ENCODE measurements at places on chromosomes 3 and 15. TPM values are rescaled to one million over a fixed set of nuclear protein-coding genes. Genes with fewer than 3 reads are reported as not detected.
A peak's percentile ranks its signal among the peaks of the same experiment; 100 is the strongest.

DNA sequence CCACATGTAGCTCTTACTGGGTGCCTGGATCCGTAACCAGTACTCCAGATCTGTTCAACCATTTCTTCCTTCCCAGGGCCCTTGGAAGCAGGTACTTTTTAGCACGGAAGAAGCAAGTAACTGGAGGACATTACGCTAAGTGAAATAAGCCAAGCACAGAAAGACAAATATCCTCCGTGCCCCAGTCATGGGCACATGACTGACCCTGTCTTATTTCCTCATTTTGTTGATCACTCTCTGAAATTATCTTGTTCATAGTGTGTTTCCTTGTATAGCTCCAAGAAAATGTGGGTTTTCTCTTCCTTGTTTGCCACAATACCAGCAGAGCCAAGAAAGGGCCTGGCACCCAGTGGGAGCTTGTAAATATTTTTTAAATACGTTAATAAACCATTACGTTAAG lies 32.2 kb upstream of the MTMR14 start:
- DNase-seq: no peak

DNA sequence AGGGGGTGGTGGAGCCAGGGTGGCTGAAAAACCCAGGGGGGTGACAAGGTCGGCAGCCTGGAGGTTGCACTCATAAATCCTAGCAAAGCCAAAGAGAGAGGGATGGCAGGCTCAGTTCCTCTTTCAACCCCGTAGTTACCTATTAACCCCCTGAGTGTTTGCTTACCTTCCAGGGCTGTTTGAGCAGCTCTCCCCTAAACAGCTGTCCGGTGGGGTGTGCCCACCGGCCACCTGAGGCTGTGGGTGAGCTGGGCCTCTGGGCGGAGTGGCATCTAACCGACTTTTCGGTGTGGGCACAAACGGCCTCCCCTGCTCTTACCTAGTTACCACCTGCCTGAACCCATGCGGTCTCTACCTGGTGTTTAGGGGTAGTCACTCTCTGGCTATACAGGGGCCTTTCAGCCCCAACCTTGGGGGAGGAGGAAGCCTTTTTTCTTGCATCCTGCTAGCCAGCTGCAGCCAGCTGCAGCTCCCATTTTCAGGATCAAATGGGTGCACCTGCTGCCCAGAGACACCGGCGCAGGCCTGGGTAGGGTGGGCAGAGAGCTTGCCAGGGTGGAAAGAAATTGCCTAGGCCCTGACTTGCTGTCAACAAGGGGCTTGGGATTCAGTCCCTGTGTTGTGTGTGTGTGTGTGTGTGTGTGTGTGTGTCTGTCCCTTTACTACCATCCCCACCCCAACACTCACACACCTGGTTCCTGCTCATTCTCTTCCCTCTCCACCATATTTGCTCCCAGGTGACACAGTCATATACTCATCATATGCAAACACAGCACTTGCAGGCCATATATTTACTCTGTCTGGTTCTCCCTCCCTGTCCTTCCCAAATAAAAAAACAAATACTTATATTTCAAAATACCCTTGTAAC lies 3.7 kb downstream of the DLL4 start:
- no peak for DNase-seq

DNA sequence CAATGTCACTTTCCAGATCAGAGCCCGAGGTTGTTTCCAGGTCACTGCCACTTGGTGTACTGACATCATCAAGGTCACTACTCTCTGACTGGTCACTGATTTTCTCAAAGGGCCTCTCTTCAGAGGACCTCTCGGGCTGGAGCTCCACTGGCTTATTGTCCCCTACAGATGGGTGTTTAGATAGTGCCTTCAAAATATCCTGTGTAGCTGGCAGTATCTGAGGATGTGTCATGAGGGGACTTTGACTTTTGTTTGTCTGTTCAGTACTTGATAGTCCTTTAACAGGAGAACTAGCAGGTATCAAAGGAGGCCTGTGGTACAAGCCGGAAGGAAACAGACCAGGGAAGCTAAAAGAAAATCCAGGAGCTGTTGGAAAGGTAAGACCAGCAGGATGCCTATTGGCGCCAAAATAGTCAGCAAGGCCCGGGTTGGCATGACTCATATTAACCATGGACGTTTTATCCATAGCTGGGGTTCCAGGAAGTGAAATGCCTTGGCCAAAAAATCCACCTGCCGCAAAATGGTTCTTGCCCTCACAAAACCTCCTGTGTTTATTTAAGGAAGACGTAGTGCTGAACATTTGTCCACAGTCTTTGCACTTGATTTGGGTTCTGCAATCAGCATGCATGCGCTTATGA lies 547.3 kb downstream of the MECOM start:
- no peak for DNase-seq

DNA sequence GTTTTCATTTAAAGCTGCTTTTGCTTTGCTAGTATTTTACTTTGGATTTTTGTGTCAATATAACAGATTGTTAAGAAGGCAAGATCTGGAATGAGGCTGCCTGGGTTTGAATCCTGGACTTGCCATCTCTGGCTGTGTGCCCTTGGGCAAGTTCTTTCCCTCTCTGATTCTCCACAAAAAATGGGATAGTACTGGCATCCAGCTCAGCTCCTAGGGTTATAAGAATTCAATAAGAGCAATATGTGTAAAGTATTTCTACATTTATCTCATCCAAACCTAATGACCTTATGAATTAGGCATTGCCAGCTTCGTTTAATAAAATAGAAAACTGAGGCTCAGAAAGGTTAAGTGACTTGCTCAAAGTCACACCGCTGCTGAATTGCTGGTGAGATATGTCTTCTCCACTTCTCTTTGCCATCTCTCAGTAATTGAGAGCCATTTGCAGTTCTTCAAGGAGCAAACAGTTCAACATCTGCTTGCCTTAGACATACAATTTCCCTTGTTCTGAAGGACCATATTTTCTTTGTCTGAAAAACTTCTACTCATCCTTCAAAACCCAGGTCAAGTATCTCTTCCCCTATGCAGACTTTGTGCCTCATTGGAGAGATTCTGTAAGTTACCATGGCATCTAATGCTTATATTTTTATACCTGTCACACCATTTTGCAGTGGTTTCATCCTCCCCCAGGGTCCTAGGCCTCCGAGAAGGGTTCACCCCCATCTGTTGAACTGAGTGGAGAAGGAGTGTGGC lies 80.8 kb upstream of the TLE3 start:
- DNase-seq: no peak

- DNase-seq: no peak
Observed at GRCh38 chr3:119690043-119690656, 12.7 kb upstream of the CFAP91 start.

DNA sequence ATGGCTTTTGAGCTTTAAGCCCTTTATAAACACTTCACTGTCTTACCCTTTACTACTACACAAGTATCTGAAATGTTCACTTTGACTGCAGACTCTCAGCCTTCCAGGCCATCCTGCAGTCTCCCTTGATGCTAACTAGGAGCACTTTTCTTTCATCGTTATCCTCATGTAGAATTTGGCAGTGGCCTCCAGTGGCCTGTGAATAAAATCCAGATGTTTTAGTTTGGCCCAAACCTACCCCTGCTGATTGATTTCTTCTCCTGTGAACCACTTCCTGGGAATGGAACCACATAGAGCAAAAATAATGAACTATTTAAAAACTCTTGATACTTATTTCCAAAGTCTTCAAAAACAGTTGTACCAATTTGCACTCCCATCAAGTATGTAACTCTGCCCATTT lies 271.9 kb downstream of the FEZF2 start:
- no peak for DNase-seq

DNA sequence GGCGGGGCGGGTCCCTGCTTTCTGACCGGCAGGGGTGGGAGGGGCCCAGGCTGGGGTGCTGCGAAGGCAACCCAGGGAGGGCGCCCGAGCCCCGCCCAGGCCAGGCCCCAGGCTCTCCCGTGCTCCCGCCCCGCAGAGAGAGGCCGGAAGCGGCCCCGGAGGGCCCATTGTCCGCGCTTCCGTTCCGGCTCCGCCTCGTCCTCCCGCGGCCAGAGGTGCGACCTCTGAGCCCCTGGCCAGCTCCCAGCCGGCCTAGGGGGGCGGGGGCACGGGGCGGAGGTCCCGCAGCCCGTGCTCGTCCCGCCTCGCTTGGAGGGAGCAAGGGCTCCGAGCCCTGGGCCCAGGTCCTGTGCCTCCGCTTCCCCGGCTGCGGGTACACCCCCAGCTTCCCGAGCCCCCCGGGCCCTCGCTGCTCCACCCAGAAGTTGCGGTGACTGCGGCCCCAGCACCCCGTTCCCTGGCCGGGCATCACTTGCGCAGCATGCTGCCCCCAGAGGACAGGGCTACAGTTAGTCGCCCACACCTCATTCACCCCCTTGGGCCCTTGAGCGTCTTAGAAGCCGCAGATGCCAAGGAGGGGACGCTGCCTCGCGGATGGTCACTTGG lies 20.4 kb upstream of the PLXND1 start:
- no peak for DNase-seq

GRCh38 chr3:167203062-167203461 lies 177.0 kb downstream of the ZBBX start:
- no peak for DNase-seq

- DNase-seq: no peak
Observed at GRCh38 chr3:122825460-122825859, 30.6 kb downstream of the SLC49A4 start.

DNA sequence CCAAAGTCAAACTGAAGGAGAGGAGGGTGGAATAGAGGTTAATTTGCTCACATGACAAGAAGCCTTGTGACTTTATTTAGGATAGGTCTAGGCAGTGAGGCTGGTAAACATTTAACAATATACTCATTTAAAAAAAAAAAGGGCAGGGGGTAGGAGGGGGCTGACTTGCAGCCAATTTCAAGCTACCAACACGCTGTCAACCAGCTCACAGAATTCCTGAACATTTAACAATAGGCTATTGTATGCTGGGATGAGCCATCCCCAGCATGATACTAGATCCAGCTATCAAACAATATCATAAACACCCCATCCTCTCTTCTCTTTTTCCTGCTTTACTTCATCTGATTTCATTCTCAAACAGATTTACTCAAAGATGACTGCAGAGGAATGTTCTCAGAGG lies 1096.3 kb upstream of the CFAP20DC start:
- DNase-seq: no peak

DNA sequence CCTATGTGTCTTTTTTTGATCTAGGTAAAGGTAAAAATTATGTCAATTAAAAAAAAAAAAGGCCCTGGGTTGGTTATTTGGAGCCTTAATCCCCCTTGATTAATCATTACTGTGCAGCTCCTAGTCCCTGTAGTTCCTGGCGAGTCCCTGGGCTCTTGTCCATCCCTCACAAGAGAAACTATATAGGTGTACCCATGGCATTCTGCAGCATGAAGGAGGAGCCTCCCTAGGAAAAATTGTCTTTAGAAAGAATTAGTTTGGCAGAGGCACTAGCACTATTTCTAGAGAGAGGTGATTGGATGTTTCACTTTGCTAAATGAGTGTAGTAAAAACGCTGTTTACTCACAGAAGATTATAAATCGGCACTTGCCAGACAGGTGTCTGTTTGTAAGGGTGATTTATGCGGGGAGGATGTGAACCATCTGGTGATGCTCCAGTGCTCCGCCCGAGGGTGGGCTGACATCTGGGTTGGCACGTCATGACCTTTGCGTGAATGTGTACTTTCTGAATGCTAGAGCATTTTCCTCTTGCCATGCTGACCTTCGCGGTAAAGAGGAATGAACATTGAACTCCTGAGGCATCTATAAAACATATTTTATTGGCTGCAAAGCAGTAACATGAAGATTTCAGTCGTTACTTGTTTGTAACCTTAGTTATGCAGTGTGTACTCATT lies 12.6 kb downstream of the PLCL2 start:
- DNase-seq: no peak

- no peak for DNase-seq
Observed at GRCh38 chr15:90294601-90295269, 29.3 kb downstream of the NGRN start.

- DNase-seq: peak; percentile 62
Observed at GRCh38 chr15:69414701-69415167, 585 bp downstream of the KIF23 start.

DNA sequence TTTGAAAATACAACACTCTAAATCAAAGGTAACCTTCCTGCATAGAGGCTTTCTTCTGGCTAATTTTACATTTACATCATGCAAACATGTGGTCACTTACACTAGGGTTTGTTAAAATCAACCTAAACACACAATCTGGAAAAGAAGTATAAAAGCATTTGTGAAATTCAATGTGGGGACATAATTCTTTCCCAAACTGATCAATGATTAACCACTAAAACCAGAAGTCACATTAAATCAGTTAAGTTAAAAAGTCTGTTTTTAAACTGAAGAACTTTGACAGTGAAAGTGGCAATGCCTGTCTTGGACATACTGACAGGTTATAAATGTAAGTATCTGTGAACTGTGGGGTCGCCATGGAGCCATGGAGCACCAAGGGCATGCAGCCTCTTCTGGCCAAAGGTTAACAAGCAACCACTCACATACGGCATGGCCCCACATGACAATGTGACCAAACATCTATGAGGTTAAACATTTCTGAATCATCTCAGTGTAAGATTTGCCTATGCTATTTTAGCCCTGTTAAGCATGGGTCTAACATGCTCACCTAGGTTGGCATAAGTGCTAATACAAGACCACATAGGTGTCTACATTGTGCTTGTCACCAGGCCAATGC lies 278.2 kb downstream of the CTNNB1 start:
- no peak for DNase-seq

GRCh38 chr3:30475809-30476178 lies 130.6 kb upstream of the TGFBR2 start:
- no peak for DNase-seq

DNA sequence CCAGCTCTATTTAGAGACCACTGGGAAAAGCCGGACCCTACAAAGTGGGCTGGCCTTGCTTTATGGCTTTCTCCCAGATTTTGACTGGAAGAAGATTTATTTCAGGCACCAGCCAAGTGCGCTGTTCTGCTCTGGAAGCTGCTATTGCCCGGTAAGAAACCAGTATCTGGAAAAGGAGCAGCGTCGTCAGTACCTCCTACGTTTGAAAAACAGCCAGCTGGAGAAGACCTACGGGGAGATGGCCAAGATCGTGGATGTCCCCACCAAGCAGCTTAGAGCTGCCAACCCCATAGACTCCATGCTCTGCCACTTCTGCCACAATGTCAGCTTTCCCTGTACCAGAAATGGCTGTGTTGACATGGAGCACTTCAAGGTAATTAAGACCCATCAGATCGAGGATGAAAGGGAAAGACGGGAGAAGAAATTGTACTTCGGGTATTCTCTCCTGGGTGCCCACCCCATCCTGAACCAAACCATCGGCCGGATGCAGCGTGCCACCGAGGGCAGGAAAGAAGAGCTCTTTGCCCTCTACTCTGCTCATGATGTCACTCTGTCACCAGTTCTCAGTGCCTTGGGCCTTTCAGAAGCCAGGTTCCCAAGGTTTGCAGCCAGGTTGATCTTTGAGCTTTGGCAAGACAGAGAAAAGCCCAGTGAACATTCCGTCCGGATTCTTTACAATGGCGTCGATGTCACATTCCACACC lies 60.9 kb downstream of the PXYLP1 start:
- no peak for DNase-seq

- no peak for DNase-seq
Observed at GRCh38 chr3:156478891-156479290, 76.0 kb downstream of the SSR3 start.

The RETNLB gene
- polyA plus RNA-seq: not detected

The SLC6A11 gene
- polyA plus RNA-seq: 0.08 TPM

The ROPN1 gene
- 0.07 TPM for polyA plus RNA-seq

The RLBP1 gene
- not detected for polyA plus RNA-seq

The UROC1 gene
- 0.06 TPM for polyA plus RNA-seq
